Stimulated activated CD8-positive, alpha-beta memory T cell treated with anti-CD3 and anti-CD28 coated beads, Interleukin-4, amount 100 ng/mL, for 48 hours (primary cell): ENCODE measurements at places on chromosomes 13 and 19.

DNA sequence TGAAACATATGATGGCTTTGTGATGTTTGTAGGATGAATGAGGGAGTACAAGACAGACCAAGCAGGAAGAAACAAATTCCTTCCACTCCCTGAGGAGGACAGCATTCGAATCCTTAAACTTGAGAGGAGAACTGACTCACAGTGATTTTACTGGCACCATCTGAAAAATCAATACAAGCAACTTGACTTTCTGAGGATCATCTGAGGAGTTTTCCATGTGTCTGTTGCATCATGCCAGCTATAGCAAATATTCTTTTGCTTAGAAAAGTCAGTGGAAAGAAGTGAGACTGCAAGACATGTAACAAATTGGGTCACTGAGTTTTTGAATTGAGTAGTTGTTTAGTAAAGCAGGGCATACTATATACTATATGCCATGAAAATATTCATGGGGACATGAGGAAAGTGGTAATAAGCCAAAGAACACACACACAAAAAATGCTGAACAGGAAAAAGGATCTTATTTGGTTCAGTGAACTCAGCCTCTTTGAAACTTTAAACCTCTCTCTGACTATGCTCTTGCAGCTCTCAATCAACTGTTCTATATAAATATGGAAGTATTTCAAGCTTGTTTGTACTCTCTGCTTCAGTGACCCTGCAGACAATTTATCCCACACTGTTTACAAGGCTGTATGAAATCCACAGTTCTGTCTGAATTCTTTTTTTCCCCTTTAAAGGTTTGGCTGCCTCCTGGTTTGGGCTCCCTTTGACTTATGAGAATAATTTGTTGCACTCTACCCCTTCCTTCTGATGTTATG lies 35.5 kb downstream of the SERTM1 start:
- no peak for DNase-seq

DNA sequence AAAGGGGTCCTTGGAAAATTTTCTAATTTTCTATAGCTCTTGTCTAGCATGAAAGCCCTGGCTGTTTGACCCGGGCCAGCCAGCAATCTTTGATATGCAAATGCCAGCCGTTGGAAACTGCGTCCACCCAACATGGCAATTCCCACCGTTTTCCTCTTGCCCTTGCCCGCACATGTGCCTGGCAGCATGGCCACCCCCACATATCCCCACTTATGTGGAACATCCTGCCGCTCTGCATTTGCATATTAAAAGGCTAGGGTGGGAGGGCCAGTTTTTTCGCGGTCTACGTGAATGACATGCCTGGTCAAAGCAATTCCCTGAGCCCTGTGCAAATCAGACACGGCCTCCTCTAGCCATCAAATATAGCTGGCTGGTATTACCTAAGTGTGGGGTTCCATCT lies 110.3 kb upstream of the TDRD3 start:
- DNase-seq: no peak

DNA sequence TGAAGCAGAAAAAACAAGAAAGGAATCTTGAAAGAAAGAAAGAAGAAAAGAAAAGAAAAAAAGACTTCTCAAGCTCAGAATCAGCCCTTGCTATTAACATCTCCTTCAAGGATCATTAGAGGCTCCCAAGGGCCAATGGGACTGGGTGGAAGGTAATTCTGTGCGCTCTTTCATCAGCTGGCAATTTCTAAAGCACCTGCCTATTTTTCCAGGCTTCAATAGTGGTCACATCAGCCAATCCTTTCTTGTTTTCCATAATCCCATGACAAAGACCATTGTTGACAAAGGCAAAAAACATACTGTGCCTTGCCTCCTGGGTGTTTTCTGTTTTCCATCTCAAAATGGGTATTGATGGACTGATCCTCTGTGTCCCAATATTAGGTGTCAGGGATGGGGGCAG lies 88.2 kb upstream of the TSC22D1 start:
- no peak for DNase-seq

DNA sequence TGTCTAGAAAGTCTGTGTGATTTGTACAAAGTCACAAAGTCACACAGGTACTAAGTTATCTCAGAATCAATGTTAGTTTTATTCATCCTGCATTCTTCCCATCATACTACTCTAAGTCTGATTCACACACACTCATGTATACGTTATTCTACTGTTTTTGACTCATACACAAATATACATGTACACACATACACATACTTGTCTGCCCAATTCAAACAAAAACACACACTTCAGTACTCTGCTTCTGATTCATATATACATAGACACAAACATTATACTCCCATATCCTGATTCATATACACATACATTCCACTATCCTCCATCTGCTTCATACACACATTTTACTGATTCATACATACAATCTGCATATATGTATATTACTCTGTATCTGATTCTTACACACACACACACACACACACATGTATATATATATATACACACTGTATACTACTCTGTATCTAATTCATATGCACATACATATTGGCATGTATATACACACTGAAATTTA lies 69.3 kb downstream of the KLF12 start:
- DNase-seq: no peak

DNA sequence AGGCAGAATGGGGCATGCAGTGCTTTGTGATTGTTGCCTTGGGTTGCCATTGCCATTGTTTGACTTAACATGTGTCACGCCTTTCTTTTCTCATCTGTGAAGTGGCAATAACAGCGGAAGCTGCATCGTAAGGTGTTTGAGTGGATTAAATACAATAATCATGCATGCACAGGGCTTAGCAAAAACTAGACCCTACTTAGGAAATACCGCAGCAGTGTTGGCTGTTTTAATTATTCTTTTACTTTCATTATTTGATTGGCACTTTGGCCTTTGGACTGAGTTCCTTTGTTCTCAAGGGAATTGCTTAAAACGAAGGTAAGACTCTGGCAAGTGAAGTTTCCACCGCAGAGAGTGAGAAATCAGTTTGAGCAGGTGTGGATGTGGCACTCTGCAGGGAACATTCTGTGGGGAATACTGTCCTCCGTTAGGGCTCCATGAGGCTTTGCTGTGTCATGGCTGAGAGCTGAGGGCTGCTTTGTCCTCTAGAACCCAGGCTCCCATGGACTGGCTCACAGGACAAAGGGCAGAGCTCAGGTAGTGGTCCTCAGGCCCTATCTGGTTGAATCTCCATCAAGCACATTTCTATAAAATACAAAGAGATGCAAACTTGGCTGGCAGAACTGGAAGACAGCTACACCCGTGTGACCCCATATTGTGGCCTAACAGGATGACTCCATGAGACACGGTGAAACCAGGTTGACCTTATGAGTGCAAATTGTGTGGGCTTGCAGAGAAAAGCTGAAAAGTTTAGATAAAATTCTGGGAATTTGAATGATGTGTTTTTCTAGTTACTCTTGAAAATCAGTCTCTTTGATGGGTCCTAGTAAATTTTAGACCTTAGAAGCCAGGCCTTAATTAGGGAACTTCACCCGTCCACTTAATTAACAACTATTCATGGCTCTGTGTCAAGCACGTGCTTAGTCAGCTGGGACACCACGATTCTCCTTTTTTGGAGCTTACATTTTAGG lies 407.2 kb downstream of the KCNRG start:
- DNase-seq: no peak
